ENCODE measurements at places on chromosomes 16 and 17.

DNA sequence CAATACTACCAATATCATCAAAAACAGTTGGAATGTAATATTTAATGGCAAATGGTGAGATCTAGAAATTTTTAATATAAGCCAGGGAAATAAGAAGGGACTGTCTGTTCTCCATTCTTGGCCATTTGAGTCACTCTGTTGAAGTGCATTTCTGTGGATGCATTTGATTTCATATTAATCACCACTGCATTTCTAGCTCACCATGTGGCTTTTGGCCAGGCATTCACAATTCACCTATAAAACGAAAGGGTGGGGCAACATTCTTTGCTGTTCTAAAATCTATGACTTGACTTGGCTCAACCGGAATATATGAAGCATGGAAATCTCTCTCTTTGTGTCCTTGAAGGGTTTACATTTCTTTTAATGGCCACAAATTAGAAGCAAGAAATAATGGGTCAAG is 483.0 kb downstream of the SLC39A11 start:
- no peak for DNase-seq

DNA sequence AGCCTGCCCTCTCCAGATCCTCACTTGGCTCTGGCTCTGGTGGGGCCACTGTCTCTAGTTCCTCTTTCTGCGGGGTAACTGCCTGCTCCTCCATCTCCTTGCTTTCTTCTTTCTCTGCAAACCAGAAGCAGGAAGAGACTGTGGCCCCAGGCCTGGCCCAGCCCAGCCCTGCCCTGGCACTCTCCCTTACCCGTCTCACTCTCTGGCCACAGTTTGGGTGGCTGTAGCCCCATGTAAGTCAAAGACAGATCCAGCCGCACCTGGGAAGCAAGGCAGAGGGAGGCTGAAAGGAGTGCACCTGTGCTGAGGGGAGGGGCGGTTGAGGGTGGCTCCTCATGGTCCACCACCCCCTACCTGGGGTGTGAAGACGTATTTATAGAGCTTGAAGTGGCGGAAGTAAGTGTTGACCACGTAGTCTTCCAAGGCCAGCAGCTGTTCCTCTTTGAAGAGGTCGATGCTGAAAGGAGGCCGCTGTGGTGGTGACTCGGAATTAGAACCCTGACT is 2.8 kb downstream of the CFAP119 start:
- peak; percentile 72 for DNase-seq

DNA sequence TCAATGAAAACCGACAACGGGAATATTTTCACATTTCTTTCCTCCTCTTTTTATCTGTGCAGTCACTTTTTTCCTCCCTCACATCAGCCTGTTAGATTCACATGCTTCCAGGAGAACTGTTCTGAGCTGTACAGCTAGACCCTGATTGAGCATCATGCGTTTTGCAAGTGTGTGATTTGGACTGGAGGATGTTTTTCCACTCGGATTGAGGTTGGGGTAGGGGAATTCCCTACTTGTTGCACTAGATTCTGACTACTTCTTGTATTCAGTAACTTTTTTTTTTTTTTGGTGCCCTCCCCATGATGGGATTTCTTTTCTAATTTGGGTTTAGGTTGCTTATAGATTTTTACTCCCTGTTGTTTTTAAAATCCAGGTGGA is 4.8 kb downstream of the MSI2 start:
- DNase-seq = no peak

- no peak for DNase-seq
Measured at GRCh38 chr16:65023802-65024201, 98.1 kb downstream of the CDH11 start.

DNA sequence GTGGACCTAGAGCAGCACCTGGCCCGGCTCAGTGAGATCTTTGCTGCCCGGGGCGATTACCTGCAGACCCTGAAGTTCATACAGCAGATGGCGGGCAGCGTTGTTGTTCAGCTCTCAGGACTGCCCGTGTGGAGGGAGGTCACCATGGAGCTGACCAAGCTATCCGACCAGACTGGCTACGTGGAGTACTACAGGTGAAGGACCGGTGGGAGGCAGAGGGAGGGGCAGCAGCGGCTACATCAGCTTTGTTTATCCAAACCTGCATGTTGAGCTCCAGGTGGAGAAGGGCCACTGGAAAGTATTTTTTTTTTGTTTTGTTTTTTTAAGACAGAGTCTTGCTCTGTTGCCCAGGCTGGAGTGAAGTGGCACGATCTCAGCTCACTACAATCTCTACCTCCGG is 23.9 kb downstream of the TTYH2 start:
- DNase-seq = no peak

GRCh38 chr17:55144518-55144917 is 120.2 kb upstream of the HLF start:
- no peak for DNase-seq

- DNase-seq = no peak
Measured at GRCh38 chr16:3745751-3746355, 28.5 kb upstream of the TRAP1 start.

- DNase-seq = no peak
Measured at GRCh38 chr17:50877838-50878237, 11.7 kb upstream of the TOB1 start.

- DNase-seq = no peak
Measured at GRCh38 chr17:68087851-68088250, 52.3 kb downstream of the KPNA2 start.

DNA sequence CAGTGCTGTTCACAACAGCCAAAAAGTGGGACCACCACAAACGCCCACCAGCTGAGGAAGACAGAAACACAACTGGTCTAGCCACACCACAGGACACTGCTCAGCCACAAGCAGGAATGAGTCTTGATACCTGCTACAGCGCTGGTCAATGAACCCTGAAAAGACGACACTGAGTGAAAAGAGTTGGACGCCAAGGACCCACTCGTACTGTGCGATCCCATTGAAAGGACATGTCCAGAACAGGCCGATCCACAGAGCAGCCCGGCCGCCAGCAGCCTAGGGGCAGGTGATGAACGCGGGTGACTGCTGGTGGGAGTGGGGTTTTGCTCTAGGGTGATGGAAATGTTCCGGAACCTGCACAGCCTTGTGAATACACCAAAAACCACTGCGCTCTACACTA is 10.6 kb upstream of the SLC38A8 start:
- DNase-seq = no peak

DNA sequence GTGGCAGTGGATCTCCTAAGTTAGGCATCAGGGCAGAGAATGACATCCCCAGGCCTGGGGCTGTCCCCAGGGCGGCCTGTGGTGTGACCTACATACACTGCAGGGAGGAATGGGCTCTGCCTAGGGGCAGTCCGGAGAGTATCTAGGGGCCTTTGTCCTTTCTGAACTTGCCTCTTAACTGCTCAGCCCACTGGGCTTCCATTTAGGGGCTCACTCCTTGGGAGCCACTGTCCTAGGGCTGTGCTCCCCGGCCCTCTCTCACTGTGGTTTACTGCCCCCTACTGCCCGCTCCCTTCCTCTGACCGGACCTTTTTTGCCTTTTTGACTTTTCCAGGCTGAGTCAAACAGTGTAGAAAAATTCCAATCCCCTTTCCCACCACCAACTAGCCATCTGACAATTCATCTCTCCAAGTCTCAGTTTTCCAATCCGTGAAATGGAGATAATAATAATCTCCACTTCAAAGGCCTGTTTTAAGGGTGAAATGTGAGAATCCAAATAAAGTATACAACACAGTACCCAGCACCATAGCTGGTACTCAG is 66.8 kb downstream of the DNAH3 start:
- peak; percentile 16 for DNase-seq

DNA sequence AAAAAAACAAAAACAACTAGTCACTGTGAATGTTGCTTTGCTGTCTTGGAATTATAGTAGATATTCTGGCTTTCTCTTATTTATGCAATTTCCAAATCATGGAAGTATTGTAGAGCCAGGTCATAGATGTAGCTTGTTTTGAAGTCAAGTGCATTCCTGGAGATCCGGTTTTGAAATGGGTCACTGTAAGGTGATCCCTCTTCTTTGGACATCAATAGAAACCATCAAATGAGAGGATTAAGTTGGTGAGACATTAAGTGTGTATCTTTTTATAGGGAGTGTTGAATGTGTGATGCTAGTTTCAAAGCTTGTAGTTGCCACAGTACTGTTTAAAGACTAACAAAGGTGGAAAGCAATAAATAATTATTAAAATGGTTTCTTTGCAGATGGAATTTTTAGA is 4.5 kb downstream of the PRKAR1A start:
- DNase-seq = no peak

- no peak for DNase-seq
Measured at GRCh38 chr17:58309918-58310259, 18.7 kb downstream of the TSPOAP1 start.

- no peak for DNase-seq
Measured at GRCh38 chr16:19696328-19696727, 21.7 kb downstream of the KNOP1 start.

DNA sequence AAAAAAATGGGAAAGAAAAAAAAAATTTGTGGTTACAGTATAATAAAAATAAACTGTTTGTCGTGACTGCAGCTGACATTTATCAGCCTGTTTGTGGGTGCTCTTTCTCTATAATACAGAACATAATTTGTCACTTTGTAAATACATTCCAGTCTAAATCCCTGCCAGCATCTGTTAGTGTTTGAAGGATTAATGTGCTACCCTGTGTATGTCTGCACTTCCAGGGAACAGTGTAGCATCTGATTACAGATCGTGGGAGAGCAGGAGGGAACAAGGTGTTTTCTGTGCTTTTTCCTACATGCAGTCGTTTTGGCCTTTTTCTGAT is 265.1 kb downstream of the WWOX start:
- DNase-seq = no peak

GRCh38 chr17:1896243-1897104 is 66.7 kb downstream of the RPA1 start:
- DNase-seq = no peak

- no peak for DNase-seq
Measured at GRCh38 chr16:78237841-78238240, 138.4 kb downstream of the WWOX start.

GRCh38 chr16:87044032-87044382 is 273.2 kb downstream of the C16orf95 start:
- DNase-seq = no peak

GRCh38 chr16:2174396-2175131 is 19.0 kb downstream of the TRAF7 start:
- no peak for DNase-seq

GRCh38 chr17:10251212-10251948 is 53.0 kb upstream of the GAS7 start:
- DNase-seq = no peak

GRCh38 chr16:15689290-15689689 is 39.2 kb downstream of the NDE1 start:
- DNase-seq = no peak

- no peak for DNase-seq
Measured at GRCh38 chr16:3348547-3349167, 7.0 kb upstream of the OR2C1 start.

GRCh38 chr16:48904333-48904732 is 294.4 kb upstream of the N4BP1 start:
- no peak for DNase-seq

- no peak for DNase-seq
Measured at GRCh38 chr16:52805559-52806168, 247.0 kb downstream of the CHD9NB start.

DNA sequence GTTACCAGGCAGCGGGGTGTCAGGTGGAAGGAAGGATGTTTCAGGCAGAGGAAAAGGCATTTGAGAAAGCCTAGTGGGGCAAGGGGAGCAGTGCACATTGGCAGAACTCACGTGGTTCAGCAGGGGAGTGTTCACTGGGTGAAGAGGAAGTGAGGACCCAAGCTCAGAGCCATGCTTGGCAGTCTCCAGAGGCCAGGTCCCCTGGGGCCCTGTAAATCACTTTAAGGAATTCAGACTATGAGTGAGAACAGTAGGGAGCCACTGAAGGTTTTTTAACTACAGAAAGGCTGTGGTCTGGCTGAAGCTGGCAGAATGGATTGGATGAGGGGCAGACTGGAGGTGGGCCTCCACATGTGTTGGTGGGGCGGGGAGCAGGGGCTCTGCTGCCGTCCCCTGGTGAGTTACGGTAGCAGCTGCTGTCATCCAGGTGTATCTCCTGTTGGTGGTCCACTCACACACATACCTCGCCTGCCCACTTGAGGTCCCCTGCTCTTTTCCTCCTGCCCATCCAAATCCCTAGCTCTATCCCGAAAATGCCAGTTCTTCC is 5.1 kb downstream of the CLEC16A start:
- DNase-seq = peak; percentile 13

DNA sequence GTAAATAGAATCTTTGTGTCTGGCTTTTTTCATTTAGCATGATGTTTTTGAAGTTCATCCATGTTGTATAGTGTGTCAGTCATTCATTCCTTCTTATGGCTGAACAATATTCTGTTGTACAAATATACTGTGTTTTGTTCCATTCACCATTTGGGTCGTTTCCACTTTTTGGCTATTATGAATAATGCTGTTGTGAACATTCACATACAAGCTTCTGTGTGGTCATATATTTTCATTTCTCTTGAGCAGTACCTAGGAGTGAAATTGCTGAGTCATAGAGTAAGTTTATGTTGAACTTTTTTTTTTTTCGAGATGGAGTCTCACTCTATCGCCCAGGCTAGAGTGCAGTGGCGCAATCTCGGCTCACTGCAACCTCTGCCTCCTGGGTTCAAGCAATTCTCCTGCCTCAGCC is 32.3 kb upstream of the TAOK1 start:
- DNase-seq = no peak

- no peak for DNase-seq
Measured at GRCh38 chr16:65429504-65430181, 307.8 kb upstream of the CDH11 start.

DNA sequence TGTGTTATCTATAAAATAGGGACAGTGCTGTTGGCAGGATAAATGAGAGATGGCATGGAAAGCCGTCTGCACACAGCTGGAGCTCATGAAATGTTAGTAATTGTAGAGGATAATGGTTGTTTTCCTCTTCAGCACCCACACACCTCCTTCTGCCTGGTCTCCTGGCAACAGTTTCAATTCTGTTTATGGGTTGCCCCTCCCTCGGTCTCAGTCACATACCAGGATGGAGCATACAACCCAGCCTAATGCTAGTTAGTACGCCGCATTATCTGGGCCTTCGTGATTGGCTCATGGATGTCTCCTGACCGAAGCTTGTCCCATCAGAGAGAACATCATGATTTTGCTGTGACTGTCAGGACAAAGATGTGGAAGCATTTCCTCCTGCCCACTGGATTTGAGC is 126.2 kb upstream of the WSCD1 start:
- DNase-seq = no peak

GRCh38 chr16:88536971-88537751 is 33.0 kb upstream of the ZC3H18 start:
- DNase-seq = no peak

DNA sequence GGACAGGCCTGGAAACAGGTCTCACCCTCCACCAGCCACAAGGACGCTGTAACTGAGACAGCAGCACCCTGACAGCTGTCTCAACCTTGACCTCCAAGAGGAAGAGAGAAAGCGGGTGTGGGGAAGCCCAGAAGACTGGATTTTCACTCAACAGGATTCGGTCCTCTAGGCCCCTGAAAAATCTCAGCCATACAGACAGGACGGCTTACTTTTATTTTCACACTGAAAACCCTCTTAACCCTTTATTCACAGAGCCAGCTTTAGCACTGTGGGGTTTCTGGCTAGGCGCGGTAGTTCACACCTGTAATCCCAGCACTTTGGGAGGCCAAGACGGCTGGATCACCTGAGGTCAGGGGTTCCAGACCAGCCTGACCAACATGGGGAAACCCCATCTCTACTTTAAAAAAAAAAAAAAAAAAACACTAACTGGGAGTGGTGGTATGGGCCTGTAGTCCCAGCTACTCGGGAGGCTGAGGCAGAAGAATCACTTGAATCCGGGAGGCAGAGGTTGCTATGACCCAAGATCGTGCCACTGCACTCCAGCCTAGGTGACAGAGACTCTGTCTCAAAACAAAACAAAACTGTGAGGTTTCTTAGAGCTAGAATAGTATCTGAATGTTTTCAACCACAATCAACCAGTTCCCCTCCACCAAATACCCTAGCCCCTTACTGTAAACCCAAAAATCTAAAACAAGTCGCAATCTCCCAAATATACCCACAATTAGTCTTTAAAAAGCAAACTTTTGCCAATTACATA is 5.3 kb downstream of the ANKRD11 start:
- DNase-seq = no peak
